Activated CD8-positive, alpha-beta memory T cell treated with anti-CD3 and anti-CD28 coated beads for 1 hour (primary cell): ENCODE measurements at places on chromosomes 6 and 20.

DNA sequence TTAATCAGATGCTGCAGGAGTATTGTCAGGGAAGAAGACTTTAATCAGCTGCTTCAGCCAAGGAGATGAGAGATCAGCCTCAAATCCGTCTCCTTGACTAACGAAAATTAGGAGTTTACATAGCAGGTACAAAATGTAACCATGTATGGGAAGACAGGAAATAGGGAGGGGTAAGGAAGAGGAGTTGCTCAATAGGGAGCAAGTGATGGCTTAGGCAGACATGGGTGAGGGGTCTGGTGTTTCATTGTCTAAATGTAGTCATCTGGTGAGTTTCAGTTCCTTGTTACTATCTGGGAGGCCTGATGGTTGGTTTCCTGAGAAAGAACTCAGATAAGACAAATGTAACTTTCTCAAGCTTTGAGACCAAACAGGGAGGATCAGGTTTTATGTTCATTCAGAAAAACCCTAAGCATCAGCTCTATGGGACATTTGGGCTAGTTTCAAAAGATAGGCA is 217.3 kb upstream of the SULF2 start:
- no peak for DNase-seq

- no peak for DNase-seq
These were observed 65.8 kb downstream of the SYTL3 start for GRCh38 chr6:158715330-158716311.

DNA sequence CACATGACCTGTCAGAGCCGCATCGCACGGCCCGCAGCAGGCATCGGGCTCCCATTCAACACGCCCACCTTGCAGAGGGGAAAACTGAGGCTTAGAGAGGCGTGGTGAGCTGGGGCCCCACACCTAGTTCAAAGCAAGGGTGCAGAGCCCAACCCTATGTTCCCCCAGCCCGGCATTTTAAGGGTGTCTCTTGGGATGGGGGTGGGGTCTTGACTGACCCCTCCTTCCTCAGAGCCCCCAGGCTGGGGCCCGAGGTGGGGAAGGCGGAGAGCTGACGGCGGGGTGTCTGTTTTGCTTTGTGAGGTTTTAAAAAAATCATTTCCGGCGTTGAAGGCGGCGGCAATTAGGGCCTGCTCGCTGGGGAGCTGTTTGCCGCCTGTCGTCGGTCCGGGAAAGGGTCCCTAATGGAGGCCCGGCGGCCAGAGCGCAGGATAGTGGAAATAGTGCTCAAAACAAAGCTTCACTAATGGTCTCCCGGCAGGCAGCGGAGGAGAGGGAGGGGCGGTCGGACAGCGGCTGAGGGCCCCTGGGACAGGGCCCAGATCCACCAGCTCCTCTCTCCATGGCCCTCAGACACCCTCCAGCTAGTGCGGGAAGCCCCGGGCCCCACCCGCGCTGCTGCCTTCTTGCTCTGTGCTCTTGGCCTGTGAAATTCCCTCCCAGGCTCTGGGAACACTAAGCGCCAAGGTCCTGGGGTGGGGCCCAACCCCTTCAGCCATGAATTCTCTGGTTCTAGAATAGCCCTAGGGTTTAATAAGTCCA is 11.9 kb downstream of the VSTM2L start:
- DNase-seq, result no peak

DNA sequence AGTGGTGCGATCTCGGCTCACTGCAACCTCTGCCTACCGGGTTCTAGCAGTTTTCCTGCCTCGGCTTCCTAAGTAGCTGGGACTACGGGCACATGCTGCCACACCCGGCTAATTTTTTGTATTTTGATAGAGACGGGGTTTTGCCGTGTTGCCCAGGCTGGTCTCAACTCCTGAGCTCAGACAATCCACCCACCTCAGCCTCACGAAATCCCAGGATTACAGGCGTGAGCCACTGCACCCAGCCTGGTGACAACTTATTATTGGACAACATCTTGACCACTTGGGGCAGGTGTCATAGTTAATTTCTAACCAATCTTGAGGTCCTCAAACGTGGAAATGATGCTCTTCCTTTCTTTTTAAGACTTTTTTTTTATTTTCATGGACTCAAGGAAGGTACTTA is 303.6 kb downstream of the CLIC5 start:
- no peak for DNase-seq

DNA sequence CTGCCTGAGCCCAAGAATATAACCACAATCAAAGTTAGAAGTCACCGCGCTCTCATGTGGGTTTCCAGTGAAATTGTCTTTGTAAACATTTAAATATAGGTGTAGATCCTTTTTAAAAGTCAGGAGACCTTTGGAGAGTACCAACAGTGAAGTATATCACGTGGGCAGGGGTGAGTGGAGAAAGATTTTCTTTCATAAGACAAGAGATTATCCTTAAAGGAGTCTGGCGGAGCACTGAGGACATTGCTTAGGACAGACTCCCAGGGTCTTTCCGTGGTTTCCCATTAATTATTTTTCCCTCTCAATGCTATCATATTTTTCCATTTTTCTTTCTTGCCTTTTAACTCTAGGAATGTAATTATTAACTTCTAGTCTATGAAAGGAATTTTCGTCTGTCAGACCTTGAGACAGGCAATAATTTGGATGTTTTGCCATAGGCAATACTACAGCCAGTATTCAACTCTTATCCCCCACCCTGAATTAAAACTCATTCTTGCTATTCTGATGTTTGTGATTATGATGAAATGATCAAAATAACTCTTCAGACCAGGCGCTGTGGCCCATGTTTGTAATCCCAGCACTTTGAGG is 31.4 kb downstream of the DCBLD1 start:
- no peak for DNase-seq

GRCh38 chr6:29965873-29966601 is 23.7 kb downstream of the HLA-A start:
- DNase-seq, result no peak

DNA sequence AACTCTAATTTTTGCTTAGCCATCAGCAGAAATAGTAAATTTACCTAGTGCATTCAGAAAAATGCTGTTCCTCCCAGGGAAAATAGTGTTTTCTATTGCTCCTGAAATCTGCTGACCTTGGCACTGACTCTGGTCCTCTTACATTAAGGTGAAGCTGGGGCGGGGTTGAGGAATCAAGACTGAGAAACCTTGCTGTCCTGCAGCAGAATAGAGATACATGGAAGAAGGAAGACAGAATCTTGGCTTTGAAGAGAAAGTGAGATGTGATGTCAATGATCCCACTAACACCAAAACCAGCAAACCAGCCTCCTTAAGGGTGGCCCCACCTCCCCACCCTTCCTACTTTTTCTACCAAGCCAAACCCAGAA is 840 bp upstream of the LY86 start:
- DNase-seq, result no peak

GRCh38 chr6:47245745-47246371 is 63.8 kb downstream of the TNFRSF21 start:
- DNase-seq, result no peak

DNA sequence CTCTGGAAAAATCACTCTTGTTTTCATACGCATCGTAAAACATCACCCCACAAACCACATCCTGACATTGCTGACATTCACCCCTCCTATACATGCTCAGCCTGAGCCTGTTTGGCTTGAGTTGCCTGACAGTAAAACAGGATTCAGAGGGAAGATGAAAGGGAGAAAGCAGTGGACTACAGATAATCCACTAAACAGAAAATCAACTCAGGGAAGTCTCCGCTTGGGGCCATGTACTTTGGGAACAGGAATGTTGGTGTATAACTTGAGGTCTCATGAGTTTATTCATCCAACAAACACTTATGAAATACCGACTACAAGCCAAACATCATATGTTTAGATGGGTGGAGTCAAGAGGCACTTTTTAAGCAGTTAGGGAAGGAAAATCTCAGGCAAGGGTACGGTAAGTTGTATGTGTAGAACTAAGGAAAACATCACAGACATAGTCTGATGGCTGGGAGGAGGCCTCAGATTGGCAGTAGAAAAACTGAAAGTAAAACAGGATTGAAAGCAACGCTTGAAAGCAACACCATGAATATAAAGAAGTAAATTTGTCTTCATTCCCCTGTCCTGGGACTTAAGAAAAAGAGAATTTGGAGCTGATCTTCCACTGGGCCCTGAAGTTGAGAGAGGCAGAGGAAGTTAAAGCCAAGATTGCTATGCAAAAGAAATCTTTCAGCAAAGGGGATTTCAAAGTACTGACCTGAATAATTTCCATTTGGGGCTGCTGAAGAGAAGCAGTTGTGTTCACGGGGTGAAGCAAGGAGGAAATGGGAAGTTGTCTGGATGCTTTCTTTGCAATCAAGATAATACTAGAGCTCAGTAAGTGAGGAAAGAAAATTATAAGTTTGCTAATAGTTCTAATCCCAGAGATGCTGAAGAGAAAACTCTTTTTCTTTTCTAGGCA is 28.8 kb downstream of the PDE7B start:
- no peak for DNase-seq

GRCh38 chr6:167096991-167097390 is 25.9 kb upstream of the CCR6 start:
- no peak for DNase-seq

DNA sequence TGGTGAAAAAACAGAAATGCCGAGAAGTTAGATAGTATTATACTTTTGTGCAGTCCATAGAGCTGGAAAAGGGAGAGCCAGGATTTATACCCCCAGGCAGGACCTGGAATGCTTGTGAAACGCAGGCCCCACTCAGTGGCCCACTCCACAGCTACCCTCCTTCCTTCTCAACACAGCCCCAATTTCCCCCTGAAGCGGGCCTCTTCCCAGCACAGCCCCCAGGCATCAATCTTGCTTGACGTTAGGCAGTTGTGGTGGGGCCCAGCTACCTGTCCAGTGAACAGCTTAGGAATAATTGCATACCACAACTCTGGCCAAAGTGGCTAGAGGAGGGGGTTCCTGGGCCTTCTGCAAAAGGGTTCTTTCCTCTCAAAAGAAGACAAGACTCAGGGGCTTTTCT is 61.3 kb downstream of the PPP1R3G start:
- no peak for DNase-seq

DNA sequence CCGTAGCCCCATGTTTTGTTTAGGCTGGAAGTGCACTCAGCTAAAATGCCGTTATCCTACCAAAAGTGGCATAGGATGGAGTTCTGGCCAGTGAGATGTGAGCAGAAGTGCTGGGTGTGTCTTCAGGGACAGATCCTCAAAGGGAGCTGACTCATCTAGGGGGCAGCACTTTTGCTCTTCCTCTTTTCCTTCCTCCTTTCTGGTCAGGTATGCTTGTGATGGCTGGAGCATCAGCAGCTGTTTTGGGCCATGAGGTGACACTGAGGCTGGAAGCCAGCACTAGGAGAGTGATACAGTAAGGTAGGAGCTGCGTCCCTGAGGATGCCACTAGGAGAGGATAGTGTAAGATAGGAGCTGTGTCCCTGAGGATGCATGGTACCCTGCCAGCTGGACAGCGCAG is 4.6 kb upstream of the OSBPL2 start:
- no peak for DNase-seq

DNA sequence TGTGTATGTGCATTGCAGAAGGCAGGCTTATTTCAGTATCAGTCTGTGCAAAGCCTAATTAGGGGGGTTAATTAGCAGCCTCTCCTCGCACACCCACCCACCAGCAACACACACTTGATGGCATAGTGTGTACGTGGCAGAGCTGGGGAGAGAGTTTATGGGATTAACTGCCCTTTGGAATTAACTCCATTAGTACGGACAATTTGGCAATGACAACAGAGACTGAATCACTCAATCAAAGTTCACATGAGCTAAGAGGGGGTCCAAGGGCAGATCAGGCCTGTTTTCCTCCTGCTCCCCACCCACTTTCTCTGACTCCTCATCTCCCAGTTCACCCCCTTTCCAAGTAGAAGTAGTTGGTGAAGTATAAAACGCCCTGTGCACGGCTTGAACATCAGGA is 69.5 kb downstream of the LRFN2 start:
- no peak for DNase-seq

- no peak for DNase-seq
These were observed 110.2 kb downstream of the RCAN2 start for GRCh38 chr6:46381057-46381456.

- DNase-seq, result no peak
These were observed 548 bp downstream of the SALL4 start for GRCh38 chr20:51801823-51802123.

GRCh38 chr6:106546691-106547414 is 82.4 kb downstream of the RTN4IP1 start:
- DNase-seq, result no peak

DNA sequence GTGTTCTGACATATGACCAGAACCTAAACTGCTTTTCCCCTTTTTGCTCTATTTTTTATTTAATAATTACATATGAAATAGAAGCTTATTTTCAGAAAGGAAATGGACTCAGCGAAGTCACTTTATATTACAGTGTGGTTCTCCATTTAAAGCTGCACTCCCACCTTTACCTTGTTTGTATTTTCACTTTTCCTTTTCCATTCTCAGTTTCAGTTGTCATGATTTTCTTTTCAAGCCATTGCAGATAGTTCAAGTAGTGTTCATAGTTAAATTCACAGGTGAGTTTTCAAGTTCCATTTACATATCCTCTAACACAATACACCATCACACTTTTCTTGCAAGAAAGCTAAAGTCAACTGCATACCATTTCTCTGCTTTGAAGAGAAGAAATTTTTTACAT is 400.2 kb downstream of the HACE1 start:
- DNase-seq, result no peak

DNA sequence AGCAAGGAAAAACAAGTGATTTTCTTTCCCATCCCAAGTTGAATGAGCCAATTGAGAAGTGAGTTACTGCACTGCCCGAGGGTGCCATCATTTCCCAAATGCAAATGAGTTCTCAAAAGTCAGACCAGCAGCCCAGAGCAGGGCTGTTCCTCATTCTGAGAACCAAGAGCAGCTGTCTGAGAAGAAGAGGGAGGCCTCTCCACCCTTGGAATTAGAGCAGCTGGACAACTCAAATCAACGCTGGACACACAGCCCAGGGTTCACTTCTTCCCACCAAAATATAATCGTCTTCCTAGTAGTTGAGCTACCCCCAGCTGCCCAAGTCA is 4.6 kb upstream of the PREX1 start:
- DNase-seq, result no peak

- DNase-seq, result no peak
These were observed 1321.1 kb upstream of the GJE1 start for GRCh38 chr6:140811642-140812041.

- DNase-seq, result no peak
These were observed 53.5 kb upstream of the SLC22A16 start for GRCh38 chr6:110529907-110530306.

DNA sequence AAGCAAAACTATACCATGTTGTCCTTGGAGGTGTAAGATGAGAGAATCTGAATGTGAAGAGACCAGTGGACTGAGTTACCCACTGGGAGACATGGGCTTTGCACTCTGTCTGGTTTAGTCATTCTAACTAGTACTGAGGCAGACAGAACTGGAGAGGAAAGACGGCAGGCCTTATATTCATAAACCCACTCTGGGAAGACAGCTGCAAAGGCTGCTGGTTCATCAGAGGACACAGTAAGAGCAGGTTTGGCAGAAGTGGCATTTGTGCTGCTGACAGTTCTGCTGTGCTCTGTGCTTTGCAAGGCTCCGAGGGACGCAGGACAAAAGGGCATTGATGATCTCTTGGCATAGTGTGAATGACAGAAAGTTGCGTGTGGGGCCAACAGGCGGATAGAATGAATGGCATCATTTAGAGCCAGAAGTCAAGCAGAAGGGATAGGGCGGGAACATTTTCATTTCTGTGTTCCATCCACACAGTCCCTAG is 142.3 kb upstream of the TENT5A start:
- DNase-seq, result no peak
